ENCODE measurements at places on chromosomes 2 and 18.

DNA sequence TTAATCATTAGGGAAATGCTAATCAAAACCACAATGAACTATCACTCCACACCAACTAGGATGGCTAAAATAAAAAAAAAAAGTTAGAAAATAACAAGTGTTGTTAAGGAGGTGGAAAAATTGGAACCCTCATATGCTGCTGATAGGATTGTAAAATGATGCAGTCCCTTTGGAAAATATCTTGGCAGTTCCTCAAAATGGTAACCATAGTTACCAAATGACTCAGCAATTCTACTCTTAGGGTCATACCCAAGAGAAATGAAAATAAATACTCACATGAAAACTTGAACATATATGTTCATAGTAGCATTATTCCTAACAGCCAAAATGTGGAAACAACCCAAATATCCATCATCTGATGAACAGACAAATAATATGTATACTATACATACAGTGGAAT is 15.7 kb upstream of the ACVR2A start:
- no peak for DNase-seq

DNA sequence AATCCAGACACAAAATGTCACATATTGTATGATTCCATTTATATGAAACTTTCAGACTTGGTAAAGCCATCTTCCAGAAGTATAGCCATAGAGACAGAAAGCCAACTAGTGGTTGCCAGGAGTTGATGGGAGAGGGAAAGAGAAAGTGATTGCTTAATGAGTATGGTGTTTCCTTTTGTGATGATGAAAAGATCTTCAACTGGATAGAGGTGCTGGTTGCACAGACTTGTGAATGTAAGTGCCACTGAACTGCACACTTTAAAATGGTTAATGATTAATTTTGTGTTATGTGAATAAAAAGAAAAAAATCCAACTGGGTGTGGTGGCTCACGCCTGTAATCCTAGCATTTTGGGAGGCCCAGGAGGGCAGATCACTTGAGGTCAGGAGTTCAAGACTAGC is 135.3 kb upstream of the SLC1A4 start:
- DNase-seq = no peak

GRCh38 chr2:70991142-70991541 is 3.5 kb downstream of the TEX261 start:
- DNase-seq = no peak

GRCh38 chr2:108634011-108634410 is 85.3 kb upstream of the RANBP2 start:
- peak; percentile 77 for DNase-seq

DNA sequence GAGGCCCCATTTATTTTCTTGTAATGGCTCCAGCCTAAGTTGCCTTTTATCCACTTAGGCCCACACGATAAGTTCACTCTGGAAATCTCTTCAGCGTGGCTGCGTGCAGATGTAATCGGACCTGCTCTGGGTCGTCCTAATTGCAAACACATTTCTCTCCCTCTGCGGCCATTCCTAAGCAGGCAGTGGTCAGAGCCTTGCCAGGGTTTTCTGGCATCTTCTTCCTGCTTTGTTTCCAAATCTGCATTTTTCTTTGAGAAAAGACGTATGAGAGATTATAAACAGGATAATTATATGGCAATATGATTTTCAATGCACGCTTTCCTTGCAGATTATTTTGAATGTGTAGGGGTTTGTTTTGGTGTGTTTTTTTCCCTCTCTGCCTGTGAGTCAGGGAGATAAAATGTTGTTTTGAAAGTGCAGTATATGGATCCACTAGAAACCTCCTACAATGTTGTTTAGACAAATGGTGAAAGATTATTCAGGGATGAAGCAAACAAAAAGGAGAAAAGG is 239.4 kb upstream of the TANK start:
- DNase-seq = peak; percentile 26

DNA sequence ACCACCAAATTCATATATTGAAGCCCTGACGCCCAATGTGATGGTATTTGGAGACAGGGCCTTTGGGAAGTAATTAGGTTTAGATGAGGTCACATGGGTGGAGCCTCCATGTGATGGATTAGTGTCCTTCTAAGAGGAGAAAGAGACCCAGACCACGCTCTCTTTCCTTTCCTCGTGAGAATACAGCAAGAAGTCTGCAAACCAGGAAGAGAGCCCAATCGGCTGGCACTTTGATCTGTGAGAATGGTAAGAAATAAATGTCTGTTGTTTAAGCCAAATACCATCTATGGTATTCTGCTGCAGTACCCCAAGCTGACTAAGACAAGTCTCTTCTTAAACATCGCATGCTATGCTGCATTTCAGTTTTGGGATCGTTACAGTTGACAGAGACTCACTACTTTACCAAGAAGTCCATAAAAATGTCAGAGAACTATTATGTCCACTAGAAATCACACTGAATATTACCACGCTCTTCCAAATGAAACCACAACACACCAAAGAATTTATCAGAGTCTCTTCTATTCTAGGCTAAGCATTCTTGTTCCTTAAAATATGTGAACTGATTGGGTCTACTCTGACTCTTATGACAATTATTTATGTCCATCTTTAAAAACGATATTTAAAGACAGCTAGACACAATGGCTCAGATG is 48.5 kb downstream of the LPIN2 start:
- no peak for DNase-seq

GRCh38 chr2:148674063-148675020 is 29.8 kb downstream of the EPC2 start:
- no peak for DNase-seq

- no peak for DNase-seq
These were observed 341.6 kb upstream of the LRP1B start for GRCh38 chr2:142472382-142472781.

- peak; percentile 64 for DNase-seq
These were observed 354.6 kb upstream of the SETBP1 start for GRCh38 chr18:44325903-44326635.

DNA sequence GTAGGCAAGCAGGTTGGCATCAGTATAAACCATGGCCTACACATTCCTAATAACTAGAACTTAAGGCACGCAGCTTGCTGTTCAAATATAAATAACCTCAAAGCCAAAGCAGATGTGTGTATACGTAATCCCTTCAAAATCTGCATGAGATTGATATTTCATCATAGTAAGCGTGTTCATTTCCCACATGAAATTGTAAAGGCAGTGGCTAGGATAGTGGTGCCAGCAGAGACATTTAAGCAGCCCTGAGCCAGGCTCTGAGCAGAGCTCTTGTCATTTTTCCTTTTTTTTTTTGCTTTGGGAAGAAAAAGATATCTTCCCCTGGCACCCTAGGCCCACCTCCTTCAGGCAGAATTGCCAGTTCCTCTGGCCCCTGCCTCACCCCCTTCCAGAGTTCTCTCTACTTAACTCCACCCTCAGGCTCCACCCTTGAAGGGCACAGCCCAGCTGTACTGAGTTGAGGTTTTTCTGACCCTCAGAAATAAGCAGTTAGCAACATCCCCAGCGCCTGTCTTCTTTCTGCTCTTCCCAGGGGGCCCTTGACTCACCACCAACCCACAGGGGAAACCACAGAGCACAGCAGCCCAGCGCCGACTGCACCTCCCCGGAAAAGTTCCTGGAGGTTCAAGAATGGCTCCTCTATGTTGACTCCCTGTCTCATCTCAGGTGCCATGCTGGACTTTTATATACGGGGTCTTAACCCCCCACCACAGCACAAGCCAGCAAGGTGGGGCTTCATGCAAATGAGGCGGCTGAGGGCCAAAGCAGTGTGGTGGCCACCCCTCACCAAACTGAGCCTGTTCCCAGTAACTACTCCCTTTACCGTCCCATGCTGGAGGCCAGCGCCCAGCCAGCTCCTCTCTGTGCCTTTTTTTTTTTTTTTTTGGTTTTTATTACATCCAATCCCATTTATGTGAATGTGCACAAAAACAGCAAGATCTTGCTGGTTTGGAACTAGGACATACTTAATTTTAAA is 84.7 kb downstream of the EHD3 start:
- DNase-seq = no peak

DNA sequence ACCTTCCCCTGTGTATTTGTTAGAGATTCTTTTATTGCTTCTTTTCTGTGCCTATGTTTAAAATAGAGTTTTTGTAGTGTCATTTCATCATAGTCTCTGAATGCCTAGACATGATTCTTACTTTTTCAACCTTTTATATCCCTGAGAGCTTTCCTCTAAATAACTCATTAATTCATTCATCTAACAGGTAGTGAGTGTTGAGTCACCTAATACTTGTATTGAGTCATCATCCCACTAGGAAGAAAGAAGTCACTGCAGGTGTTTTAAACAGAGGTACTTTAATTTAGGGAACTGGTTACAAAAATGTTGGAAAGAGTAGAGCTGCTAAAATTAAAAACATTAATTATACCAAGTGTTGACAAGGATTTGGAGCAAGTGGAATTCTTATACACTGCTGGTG is 18.5 kb upstream of the NMS start:
- no peak for DNase-seq

GRCh38 chr2:54969295-54969939 is 80.8 kb downstream of the RTN4 start:
- no peak for DNase-seq

DNA sequence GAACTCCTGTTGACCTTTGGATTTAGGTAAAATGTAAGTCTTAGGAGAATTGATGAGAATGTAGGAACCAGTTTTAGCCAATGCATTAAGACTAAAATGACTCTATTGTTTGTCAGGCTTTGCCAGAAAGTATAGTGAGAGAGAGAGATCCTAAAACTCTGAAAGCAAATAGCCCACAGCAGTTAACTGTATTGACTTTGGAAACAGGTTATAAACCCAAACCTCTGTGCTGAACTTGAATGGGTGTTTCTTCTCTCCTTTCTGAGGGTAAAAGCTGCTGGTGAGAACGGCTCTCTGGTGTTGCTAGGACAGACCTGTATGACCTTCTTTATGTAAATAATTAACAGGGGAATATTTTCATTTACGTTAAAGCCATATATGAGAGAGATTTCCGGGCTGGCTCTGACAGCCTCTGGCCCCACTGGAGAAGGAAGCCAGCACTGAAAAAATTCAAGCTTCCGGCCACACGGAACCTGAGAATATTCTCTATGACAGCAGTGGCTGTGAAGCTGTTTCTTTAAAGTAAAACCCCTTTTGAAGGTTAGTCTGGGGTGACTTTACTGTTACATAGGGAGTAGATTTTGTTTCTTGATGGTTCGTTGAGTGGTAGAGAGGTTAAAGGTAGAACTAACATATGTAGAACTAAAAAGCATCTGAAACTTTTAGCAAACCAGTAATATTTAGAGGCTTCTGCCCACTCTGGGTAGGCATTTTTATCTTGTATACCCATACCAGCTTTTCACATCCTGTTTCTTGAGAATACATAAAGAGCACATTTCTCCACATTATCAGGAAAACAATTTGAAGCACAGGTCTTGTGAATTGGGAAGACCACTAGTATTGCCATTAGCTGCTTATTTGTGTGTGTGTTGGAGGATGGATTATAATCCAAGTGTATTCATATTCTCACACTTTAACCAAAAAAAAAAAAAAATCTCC is 123.8 kb downstream of the SPTBN1 start:
- peak; percentile 63 for DNase-seq

DNA sequence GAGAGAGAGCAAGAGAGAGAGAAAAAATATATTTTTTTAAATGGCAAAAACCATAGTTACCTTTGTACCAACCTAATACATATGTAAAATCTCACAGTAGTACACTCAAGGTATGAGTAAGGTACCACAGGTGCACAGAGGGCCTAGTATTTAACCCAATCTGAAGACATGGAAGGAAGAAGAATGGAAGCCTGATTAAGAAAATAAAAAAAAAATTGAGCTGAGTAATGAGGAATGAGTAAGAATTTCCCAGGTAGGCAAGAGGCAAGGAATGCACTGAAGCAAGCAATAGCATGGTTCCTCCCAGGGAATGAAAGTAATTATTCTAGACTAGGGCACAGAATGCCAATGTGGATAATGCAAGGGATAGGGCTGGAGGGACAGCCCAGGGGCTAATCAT is 294.2 kb downstream of the FIGN start:
- no peak for DNase-seq

DNA sequence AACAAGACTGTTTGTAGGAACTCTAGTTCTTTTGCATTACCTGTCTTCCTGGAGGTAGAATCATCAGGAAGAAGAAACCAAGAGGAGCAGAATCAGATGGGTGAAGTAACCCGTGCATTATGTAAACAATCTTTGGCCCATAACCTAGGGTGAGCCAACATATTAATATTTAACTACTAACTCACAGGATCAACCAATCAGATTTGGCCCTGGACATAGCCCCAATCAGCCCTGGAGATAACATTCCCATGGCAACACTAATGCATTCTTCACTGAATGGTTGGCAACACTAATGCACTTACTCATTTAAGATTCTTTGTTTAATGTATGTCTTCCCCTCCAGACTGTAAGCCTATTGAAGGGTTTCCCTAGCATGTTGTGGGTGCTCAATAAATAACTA is 72.0 kb upstream of the CTAGE1 start:
- DNase-seq = no peak

DNA sequence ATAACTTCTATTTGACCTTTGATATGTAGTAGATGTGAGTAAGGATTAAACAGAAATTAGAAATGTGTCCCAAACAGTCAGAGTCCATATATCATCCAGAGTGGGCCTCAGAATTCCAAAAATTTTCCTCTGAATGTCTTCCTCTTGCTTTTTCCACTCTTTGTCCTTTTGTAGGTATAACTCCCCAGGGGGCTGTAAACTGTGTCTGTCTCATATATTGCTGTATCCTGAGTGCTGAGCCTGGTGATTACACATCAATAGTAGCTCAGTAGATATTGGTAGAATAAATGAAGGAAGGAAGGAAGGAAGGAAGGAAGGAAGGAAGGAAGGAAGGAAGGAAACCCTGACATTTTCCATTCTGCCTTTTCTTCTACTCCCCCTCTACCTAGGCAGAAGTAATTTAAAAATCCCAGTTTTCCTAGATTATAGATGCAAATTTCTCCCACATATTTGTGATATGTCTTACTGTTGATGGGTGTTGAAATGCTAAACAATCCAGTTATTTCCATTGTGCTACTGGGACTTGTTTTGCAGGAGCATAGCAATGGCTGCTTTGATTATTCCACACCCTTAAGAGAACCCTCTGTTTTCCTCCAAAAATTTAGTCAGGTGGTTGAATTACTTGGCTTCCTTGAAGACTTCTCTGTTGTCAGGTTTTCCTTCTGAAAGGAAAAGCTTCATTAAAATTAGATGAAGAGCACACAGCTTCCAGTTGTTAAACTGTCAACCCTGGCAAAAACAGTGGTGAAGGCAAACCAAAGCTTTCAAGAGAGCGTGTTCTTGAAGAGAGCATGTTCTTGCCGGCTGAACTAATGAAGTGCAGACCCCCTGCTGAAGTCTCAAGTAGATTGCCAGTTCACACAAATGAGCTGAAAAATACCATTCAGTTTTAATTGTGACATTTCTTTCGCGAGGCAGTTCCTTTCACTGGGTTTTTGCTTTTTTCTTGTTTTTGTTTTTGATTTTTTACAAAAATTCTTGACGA is 147.8 kb downstream of the KCNE4 start:
- no peak for DNase-seq

GRCh38 chr2:232265329-232265728 is 113.2 kb upstream of the ALPP start:
- DNase-seq = no peak

- DNase-seq = no peak
These were observed 659.5 kb upstream of the HS6ST1 start for GRCh38 chr2:128978212-128978611.

DNA sequence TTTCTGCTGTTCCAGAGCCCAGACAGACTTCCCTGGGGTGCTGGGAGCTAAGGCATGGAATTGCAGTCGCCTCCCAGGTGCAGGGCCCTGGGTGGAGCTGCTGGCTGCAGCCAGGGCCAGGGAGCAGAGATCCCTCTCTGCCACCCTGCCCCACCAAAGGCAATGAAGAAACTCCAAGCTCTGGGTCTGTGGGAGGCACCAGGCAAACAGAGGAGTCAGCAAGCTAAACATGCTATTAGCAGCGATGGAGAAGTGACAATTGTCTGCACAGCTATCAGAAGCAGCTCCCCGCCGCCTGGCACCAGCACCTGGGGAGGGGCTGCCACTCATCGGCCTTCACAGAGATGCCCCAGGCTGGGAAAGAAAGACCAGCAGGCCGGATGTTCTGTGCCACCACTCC is 28.0 kb upstream of the COX5B start:
- DNase-seq = no peak

Measured in NCI-H1417 (cell line).